ENCODE measurements at places on chromosomes 2 and 18.

DNA sequence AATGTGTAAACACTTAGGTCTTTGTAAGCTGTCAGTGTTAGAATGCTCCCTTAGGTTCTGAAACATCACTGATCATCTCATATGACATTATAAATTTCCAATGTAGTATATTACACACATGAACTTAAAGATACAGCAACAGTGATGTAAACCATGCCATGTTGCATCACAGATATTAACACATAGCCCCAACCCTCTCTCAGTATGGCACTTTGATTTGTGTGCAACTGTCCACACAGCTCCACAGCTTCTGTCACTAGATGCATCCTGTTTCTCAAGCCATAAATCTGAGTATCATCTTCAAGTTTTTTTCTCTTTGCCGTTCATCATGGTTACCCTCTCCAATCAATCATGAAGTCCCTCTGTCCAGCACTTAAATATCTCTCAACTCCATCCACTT is 69.2 kb upstream of the LRP1B start:
- no peak for DNase-seq

GRCh38 chr2:232236200-232236599 is 142.4 kb upstream of the ALPP start:
- no peak for DNase-seq

DNA sequence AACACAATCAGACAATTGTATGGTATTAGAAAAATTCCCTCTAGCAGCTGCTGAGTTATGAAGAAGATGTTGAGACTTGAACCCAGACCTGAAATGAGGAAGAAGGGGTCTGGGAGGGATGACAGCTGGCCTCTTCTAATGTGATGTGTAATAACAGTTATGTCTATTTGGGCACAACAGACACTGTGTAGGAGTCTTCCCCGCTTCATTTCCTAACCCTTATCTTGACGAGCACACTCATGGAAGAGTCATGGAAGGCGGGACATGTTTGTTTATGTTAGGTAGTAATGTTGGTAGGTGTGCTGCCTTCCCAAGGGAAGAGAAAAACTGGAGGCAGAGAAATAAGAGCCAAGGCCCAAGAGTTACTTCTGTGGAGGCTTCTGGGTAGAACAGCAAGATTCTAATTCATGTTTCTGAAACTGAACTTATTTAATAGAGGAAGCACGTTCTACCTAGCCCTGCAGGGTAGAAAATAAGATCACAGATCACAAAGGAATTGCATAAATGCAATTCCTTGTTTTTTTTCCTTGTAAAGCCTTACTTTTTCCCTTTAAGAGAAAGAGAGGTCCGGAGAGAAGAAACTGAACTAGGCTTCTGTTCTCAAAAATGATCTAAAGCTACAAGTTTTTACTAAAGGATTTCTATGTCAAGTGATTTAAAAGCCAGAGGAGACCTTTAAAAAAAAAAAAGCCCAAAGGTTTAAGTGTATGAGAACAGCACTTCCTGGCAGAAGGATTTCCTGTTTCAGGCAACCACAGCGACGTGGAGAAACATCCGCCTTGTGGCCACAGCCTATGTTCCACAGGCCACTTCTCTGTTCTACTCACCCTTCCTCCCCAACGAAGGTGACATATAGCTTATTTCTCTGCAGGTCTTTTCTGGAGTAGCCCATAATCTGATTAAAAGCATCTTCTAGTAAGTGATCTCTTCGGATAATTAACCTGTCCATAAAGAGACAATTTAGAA is 68.5 kb upstream of the STK17B start:
- peak; percentile 87 for DNase-seq

DNA sequence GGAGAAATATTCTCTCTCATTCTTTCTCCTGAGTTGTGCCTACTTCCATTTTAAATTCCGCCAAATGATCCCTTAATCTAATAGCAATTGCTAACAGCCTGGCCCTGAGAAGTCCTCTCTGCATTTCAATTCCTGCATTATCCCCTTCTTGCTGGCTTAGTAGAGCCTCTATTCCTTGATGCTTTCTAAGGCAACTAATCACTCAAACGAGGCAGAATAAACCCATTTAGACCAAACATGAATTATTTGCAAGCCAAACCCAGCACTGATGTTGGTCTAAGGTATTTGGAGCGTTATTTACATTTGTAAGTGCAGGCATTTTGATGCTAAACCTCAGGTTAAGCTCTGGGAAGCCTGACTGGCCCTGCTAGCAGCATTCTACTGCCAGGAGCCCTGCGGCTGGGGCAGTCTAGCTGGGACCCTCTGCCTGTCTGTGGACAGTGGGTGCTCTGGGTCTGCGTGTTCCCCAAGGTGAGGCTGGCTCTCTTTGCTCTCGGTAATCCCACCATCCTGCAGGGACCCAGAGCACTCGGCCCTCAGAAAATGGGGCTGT is 173.1 kb upstream of the HS6ST1 start:
- DNase-seq: no peak

- DNase-seq: no peak
These were observed at the start of gene ANKRD30B for GRCh38 chr18:14747513-14748474. Gene ANKRD30B, plus strand, starts transcription at chr18:14748172. Its CDS starts 248 bp downstream, at chr18:14748420.

GRCh38 chr2:215870986-215871385 is 142.4 kb downstream of the MREG start:
- no peak for DNase-seq

GRCh38 chr18:76524900-76525698 is 30.1 kb upstream of the ZNF516 start:
- DNase-seq: peak; percentile 17

- no peak for DNase-seq
These were observed 146.9 kb downstream of the TDRD15 start for GRCh38 chr2:21270708-21271122.

- DNase-seq: no peak
These were observed 19.4 kb upstream of the ZBTB7C start for GRCh38 chr18:48428475-48429177.

- no peak for DNase-seq
These were observed 57.0 kb downstream of the FAM168B start for GRCh38 chr2:131036269-131036668.

- DNase-seq: no peak
These were observed 272.5 kb upstream of the PXDN start for GRCh38 chr2:2016651-2017311.

DNA sequence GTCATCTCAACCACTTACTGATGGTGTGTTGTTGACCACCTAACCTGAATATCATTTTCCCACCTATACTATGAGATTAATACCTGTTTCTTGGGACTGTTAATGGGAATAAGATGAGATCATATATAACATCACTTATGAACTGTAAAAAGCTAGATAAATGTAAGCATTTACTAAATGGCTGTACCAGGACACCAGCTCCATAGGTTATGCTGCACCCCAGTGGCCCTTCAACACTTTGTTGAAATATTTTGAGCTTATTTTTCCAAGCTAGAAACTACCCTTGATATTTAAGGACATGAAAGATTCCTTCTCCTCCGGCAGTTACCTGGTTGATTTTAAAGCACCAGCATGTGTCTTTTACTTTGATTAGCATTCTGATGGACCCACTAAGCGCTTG is 138.0 kb upstream of the CDCA7 start:
- no peak for DNase-seq

DNA sequence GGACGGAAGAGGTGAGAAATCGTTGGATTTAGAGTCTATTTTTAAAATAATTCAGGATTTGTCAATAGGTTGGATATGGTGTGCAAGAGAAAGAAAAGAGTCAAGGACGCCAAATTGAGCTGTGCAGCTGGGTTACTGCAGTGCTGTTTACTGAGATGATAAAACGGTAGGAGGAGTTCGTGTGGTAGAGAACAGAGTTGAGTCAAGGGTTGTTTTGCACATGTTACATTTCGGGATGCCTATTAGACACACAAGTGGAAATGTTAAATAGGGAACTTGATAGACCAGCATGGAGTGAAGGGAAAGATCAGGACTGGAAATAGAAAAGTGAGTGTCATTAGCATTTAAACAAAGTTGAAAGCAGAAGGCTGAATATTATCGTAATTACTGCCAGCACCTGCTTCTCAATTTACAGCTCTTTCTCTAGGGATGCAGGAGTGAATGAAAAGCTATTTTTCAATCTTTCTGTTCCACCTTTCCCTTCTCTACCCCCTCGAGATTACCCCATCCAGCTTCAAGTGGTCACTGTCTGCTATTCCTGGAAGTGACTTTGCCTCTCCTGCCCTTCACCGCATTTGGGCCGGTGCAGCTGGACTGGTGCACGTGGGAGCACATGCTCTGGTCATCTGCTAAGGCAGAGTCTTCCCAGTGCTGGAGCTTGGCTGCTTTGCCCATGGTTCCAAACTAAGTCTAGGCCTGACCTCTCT is 30.3 kb downstream of the GPR75 start:
- no peak for DNase-seq

GRCh38 chr18:44601447-44601846 is 79.2 kb upstream of the SETBP1 start:
- DNase-seq: no peak

DNA sequence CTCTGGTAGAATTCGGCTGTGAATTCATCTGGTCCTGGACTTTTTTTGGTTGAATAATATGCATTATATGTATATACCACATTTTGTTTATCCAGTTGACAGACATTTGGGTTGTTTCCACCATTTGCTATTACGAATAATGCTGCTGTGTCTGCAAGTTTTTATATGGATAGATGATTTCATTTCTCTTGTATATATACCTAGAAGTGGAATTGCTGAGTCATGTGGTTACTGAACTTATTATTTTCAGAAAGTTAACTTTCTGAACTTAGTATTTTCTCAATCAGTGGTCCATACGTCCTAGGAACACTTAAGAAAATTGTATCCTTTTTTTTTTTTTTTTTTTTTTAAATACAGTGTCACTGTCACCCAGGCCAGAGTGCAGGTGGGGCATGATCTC is 63.3 kb downstream of the RIF1 start:
- no peak for DNase-seq

DNA sequence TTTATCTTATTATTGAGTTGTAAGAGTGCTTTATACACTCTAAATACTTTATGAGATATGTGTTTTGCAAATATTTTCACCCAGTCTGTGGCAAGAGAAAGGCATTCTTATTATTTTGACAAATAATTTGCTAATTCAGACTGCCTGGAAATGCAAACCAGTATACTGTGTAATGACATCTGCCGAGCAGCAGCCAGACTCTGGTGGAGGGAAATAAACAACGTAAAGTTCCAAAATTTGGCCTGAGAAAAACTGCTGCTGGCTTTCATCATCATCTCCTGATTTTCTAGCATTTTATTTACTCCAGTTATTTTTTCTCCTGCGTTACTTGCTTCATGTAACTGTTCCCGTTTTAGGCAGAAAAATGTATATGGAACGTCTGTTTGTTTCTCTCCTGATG is 161.6 kb downstream of the RNF152 start:
- DNase-seq: no peak

Data from central memory CD4-positive, alpha-beta T cell (primary cell).